ENCODE measurements at places on chromosomes 16 and 17.

GRCh38 chr17:14205992-14206461, 30.6 kb downstream of the CDRT15 start:
- no peak for DNase-seq

GRCh38 chr16:15754821-15755534, 101.8 kb downstream of the MYH11 start:
- no peak for DNase-seq

DNA sequence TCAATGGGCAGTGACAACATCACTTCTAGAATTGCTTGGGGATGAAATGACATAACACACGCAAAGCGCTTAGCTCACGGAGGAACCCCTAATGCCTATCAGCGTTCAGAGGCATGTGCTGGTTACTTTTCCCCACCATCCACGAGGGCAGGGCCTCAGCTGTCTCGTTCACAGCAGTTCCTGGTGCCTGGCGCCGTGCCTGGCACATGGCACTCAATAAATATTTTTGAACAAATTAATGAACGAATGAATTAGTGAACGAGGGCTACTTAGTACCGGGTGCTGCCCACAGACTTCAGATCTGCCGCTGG, 14.1 kb upstream of the CIBAR2 start:
- DNase-seq = no peak

GRCh38 chr16:22789281-22789945, 24.5 kb upstream of the HS3ST2 start:
- DNase-seq = no peak
